ENCODE measurements at places on chromosomes 12 and 14. TPM values are rescaled to one million over a fixed set of nuclear protein-coding genes. Genes with fewer than 3 reads are reported as not detected.

The ZFYVE1 gene
- 12.2 TPM for total RNA-seq

The IGFBP6 gene
- total RNA-seq, result 124 TPM

The CCDC177 gene
- total RNA-seq, result not detected

GRCh38 chr12:12008931-12009611, 61.7 kb upstream of the BCL2L14 start:
- H3K27ac ChIP-seq, result no peak overlapping the region
- no peak overlapping the region for H3K4me3 ChIP-seq
- H3K27me3 ChIP-seq, result peaks cover 4% of the 10 kb centered on the region
- DNase-seq, result peak; percentile 31

- H3K36me3 ChIP-seq, result no peaks in the 10 kb centered on the region
- no peaks in the 10 kb centered on the region for H3K4me1 ChIP-seq
- no peak overlapping the region for H3K4me3 ChIP-seq
- no peak overlapping the region for H3K27ac ChIP-seq
- H3K27me3 ChIP-seq, result no peaks in the 10 kb centered on the region
Measured at GRCh38 chr12:39224971-39225370, 217.9 kb downstream of the KIF21A start.

- no peak overlapping the region for H3K27ac ChIP-seq
- peaks cover 36% of the 10 kb centered on the region for H3K36me3 ChIP-seq
- H3K4me1 ChIP-seq, result peaks cover 6% of the 10 kb centered on the region
- DNase-seq, result no peak
- H3K4me3 ChIP-seq, result peak overlapping the region; percentile 6
- no peaks in the 10 kb centered on the region for H3K27me3 ChIP-seq
Measured at GRCh38 chr12:53453953-53454640, 2.2 kb downstream of the PCBP2 start.

GRCh38 chr12:115667116-115667515, 610.4 kb downstream of the MED13L start:
- no peak overlapping the region for H3K4me3 ChIP-seq
- no peak for DNase-seq
- no peaks in the 10 kb centered on the region for H3K4me1 ChIP-seq

DNA sequence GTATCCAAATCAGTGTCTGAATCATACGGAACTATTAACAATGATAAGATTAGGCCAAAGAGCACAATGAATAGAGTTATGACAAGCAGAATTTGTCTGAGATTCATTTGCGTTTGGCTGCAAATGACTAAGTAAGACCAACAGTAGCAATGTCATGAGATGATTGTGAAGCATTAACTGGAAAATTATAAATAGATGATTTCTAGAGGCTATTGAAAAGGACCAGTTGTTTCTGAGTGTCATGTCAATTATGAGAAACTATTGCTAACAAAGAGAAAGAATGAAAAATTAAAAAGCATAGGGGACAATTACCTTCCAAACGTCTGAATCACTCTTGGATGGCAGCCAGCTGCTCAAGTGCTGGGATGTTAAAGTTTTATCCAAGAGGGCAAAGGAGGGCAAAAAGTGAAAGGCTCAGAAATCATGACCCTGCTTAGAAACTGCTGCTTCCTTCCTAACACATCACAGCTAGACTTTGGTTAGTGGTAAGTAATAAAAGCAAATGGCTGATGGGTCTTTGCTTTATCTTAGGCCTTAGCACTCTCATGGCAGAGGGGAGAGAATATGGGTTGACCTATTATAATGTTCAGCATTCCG, 89.0 kb downstream of the AKAP6 start:
- H3K4me1 ChIP-seq, result peaks cover 5% of the 10 kb centered on the region
- no peak overlapping the region for H3K4me3 ChIP-seq
- peak; percentile 59 for DNase-seq
- H3K36me3 ChIP-seq, result no peaks in the 10 kb centered on the region

GRCh38 chr12:103623716-103624115, 36.6 kb downstream of the STAB2 start:
- H3K36me3 ChIP-seq, result no peaks in the 10 kb centered on the region
- no peaks in the 10 kb centered on the region for H3K4me1 ChIP-seq
- H3K27ac ChIP-seq, result no peak overlapping the region
